Stimulated activated CD4-positive, alpha-beta T cell treated with anti-CD3 and anti-CD28 coated beads, Interleukin-1b, Interleukin-23, amount 100 ng/mL, for 24 hours (primary cell): ENCODE measurements at places on chromosomes 2 and 18.

DNA sequence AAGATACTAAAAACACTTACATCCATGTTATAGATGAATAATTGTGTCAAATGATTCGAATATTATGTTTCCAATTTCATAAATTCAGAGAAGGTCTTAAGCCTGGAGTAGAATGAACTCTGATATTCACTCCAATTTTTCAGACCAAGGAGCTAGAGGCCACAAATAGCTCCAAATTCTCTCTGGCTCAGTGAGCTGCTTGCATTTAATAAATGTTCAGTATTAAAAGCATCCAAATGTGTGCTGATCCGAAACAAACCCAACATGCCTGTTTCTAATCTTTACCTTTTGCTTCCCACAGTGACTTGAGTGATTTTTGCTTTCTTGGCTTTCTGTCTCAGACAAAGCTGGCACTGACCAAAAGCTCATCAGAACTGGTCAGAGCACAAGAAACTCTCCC lies 291.4 kb downstream of the CCDC85A start:
- no peak for DNase-seq

DNA sequence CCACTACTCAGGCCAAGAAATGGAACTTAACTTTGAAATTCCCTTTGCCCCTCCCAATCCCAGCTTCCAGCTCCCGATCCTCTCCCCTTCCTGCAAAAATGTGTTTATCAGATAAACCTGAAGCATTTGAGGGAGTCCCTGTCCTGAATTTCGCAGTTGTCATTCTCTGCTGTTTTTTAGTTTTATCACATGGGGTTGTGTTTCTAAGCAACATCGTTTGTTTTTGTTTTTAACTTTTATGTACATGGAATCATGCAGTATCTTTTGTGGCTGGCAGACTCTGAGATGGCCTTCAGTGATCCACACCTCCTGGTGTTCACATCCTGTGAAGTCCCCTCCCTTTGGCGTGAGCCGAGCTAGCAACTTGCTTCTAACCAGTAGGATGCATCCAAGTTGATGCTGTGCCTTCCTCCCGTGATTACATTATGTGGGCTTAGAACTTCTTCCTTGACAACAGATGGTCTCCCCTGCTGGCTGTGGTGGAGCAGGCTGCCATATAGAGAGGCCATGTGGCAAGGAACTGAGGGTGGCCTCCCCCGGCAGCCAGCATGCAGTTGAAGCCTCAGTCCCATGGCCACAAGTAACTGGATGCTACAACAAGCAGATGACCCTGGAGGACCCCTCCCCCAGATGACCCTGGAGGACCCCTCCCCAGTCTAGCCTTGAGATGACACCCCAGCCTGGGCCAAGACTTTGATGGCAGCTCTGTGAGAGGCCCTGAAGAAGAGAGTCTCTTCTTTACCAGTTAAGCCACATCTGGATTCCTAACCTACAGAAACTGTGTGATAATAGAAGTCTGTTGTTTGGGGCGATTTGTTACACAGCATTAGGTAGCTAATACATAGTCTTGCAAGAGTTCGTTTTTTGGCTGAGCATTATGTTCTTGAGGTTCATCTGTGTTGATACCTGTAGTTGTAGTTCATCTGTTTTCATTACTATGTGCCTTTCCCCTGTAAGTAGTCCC lies 27.7 kb downstream of the SH3BP4 start:
- no peak for DNase-seq

- no peak for DNase-seq
These were observed 76.5 kb downstream of the HNRNPLL start for GRCh38 chr2:38526195-38526594.

DNA sequence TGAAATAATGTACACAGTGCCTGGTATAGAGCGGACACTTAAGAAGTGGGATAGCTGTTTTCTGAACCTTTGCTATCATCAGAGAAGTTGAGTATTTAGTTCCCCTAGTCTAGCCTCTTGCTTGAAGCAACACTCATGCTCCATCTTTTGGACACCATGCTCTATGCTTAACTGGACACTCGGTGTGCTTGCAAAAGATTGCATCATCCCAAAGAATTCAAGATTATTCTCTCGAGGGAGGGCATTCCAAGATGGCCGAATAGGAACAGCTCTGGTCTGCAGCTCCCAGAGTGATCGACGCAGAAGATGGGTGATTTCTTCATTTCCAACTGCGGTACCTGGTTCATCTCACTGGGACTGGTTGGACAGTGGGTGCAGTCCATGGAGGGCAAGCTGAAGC lies 143.9 kb upstream of the FSHR start:
- no peak for DNase-seq

- no peak for DNase-seq
These were observed 90.5 kb upstream of the DDX18 start for GRCh38 chr2:117723888-117724434.

GRCh38 chr2:29213888-29214291 lies 98.7 kb downstream of the CLIP4 start:
- no peak for DNase-seq

DNA sequence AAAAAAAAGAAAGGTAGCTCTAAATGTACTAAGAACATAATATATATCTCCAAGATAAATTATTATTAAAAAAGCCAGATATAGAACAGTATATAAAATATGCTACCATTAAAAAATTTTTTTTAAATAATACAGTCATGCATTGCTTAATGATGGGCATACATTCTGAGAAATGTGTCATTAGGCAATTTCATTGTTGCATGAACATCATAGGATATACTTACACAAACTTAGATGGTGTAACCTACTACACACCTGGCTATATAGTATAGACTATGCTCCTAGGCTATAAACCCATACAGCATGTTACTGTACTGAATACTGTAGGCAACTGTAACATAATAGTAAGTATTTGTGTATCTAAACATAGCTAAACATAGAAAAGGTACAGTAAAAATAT lies 18.3 kb upstream of the LAPTM4A start:
- no peak for DNase-seq

DNA sequence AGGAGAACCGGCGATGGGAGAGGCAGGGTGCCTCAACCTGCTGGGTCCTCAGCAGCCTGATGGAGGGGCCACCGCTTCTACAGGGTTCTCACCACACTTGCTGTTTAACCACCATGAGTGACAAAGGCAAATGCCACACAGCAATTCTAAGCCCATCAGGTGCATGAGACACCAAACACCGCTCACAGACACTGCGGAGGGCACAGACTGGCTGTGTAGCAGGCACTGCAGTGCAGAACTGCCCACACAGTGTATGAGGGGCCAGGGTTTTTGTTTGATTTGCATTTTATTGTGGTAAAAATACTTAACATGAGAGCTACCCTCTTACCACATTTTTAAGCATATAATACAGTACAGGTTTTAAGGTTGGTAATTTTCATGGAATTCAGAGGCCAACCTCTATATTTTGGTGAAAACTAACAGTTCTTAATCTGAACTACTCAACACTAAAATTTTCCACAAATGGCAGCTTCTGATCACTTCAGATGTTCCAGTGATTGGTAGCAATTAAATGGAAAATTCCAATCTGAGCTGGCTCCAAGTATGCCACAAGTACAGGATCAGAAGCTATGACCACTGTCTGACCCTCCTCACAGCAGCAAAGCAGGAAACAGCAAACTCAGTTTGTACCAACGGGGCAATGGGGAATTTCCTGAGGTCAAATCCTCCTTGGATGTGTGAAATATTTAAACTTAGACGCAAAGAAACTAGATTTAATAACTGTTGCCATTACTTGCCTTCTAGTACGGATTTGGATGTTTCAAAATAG lies 67.7 kb downstream of the FAM210A start:
- DNase-seq = no peak

DNA sequence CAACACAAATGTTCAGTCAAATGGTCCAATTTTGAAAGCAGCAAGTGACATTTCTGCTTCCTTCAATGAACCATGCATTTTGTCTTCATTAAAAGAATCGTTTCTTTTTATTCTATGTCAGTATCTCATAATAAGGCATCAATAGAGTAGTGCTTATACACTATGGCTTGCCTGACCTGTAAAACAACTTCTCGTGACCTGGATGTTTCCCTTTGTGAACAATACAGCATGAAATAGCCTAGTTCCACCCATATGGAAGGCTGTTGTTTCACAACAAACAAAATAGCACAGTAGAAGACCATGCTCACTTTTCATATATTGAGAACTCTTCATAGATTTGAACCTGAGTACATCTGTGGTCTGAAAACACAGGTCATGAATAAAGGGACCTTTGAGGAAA lies 104.3 kb upstream of the PIK3C3 start:
- DNase-seq = no peak

DNA sequence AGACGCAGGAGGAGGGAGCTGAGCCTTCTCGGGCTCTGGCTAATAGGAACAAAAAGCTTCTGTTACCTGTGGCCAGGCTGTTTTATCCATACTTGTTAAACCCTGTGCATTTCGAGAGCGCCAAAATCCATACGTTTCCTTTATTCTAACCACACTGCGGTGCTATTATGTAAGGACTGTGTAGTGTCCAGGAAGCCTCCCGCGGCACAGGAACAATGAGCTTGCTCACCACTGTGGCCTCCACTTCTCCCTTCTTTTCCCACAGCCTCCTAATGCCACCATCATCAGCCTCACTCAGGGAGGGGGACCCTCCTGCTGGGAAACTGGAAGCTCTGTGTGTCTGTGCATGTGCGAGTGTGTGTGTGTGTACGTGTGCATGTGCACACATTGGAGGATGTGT lies 268.5 kb downstream of the HAUS1 start:
- no peak for DNase-seq

- no peak for DNase-seq
These were observed 2.5 kb upstream of the MREG start for GRCh38 chr2:216015722-216016464.

GRCh38 chr2:157899125-157899839 lies 23.2 kb upstream of the ACVR1 start:
- DNase-seq = no peak

GRCh38 chr2:227447606-227448005 lies 24.4 kb upstream of the AGFG1 start:
- DNase-seq = no peak
